Occipital lobe (tissue), 3 donors: ENCODE measurements at places on chromosomes 7 and 10. TPM values are rescaled to one million over a fixed set of nuclear protein-coding genes. Genes with fewer than 3 reads are reported as not detected.

- DNase-seq = no peak
Observed at GRCh38 chr10:8297959-8298358, 243.5 kb downstream of the GATA3 start.

GRCh38 chr10:1631282-1631681, 106.0 kb downstream of the ADARB2 start:
- DNase-seq = no peak

DNA sequence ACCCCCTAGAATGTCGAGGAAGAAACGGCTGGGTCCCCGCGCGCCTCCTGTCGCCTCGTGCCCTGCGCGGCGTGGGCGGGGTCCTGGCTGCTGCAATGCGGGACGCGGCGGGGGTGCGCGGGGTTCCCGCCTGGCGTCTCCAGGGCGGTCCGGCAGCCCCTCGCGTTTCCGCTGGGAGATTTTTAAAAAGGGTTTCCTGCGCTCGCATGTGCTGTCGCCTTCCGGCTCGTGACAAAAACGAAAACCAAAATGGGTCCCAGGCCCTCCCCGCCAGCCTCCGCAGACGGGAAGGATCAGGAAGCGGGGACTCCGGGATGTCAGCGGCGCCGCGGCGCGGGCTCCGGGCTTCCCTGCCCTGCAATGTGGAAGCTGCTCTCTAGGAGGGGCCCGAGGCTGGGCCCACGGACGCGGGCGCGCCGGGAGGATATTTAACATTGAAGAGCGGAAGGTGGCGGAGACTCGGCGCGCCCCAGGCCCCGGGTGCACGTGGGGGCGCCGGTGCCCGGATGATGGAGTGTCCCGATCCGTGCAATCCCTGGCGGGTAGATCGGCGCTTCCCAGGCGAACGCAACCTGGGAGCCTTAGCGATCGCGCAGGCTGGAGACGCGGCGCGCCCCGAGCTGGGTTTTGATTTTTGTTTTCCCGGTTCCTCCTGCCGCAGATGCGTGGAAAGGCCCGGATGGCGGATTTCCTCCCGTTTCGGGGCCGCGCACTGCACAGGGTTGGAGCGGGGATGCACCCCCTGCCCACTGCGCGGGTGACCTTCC, 1.0 kb downstream of the PFKP start:
- peak; percentile 37 for DNase-seq

GRCh38 chr7:142654398-142654797, 94.9 kb upstream of the PRSS1 start:
- DNase-seq = no peak

GRCh38 chr10:45593938-45594275, 78.7 kb downstream of the ZFAND4 start:
- no peak for DNase-seq

DNA sequence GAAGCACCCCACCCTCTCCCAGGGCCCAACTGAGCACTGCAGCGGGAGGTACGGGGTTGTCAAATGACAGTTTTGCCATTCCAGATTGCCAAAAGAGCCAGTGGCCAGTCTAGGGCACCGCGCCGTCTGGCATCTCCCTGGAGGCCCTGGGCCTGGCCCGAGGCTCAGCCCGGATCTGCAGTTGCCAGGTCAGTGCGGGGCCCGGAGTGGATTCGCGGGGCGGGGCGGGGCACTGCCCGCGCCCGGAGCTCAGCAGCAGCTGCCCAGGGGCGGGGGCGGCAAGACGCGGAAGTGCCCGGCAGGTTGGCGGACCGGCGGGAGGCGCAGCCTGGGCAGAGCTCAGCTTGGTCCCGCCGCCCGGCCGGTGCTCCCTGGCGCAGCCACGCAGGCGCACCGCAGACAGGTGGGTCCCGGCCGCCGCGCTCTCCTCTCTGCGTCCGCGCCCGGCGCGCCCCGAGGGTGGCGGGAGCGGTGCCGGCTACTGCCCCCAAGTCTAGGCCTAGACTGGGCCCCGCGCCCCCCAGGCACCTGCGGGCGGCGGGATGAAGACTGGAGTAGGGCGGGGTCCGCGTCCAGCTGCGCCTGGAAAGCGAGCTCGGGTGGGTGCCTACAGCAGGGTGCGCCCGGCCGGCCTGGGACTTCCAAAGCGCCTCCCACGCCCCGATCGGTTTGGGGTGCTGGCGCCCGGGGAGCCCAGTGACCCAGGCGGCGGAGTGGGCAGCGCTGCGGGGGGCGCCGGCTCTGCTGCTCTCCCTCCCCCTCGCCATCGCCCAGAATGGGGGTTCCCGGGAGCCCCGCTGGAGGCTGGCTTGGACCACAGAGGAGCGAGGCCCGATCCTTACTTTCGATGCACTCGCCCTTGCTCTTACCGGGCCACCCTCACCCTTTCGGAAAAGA, at the start of gene IRF5:
IRF5 (plus strand) TSS at position 281 of the 897 bp plus-strand sequence. CDS start 4,155 bp downstream, outside the sequence.
- no peak for DNase-seq

DNA sequence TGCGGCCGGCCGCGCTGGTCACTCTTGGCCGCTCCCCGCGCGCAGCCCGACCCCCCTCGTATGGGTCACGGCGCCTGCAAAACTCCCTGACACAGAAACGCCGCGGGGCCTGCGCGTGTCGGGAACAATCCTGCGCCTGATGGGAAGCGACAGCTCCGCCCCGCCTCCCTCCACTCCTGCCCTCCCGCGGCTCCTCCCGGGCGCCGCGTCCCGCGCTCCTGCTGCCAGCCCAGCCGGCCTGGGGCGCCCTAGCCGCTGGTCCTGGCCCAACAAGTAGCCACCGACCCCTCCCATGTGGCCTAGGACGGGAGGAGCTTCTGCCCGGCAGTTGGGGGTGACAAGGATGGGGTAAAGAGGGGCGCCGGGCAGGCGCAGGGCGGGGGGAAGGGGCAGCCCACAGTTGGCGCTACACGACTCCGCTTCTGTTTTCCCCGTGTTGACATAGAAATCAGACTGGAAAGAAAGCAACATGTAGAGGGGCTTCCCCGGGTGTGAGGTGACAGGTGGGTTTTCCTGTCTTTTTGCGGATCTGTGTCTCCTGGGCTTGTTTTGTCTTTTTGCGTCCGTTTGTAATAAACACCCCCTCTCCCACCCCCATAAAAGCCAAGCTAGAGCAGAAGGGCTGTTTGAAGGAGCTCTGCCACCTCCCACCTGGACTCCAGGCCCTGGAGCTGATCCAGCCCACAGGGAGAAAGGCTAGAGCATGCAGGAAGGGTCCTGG, 35.1 kb upstream of the PAX2 start:
- DNase-seq = no peak

GRCh38 chr7:11427686-11428273, 404.2 kb downstream of the THSD7A start:
- DNase-seq = no peak

DNA sequence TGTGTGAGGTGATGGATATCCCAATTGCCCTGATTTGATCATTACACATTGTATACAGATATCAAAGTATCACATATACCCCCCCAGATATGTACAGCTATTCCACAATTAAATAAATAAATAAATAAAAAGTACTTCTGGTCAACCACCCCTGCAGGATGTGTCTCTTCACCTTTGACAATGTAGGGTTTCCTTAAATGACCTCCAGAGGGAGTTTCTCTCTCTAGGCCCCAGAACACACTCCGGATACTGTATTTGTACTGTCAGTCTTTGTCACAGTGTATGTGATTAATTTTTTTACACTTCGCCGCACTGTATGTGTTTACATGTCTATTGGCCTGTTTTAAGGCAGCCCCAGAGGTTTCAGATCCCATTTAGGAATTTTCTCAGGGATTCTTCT, 123.6 kb downstream of the ADCYAP1R1 start:
- no peak for DNase-seq

GRCh38 chr7:51229106-51229537, 87.5 kb downstream of the COBL start:
- DNase-seq = peak; percentile 21

The METTL27 gene
- total RNA-seq = 0.78 TPM

The HKDC1 gene
- 2.3 TPM for total RNA-seq

The CALML3 gene
- total RNA-seq = not detected
